ENCODE measurements at places on chromosomes 16 and 17.

- no peak for DNase-seq
These were observed 46.5 kb upstream of the CPNE2 start for GRCh38 chr16:57045694-57046381.

DNA sequence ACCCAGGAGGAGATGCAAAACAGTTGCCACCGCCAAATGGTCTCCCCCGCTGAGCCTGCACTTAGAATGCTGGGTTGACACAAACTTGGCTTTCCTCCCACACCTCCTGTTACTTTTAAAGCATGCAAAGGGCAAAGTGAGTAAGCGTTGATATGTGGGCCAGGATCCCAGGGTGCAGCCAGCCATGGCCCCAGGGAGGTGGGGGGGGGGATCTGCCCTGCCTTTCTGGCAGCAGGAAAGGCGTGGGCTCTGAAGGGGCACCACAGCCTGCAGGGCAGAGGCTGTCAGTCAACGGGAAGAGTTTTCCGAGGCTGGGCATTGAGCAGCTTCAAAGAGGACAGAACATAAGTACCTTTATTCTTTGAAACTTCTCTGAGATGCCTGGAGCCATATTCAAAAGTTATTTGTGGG lies 142.3 kb downstream of the ABCC12 start:
- DNase-seq: no peak

- no peak for DNase-seq
These were observed 224.5 kb upstream of the PSMD7 start for GRCh38 chr16:74071996-74072535.

GRCh38 chr17:71237903-71238538 lies 882.8 kb upstream of the SOX9 start:
- no peak for DNase-seq

DNA sequence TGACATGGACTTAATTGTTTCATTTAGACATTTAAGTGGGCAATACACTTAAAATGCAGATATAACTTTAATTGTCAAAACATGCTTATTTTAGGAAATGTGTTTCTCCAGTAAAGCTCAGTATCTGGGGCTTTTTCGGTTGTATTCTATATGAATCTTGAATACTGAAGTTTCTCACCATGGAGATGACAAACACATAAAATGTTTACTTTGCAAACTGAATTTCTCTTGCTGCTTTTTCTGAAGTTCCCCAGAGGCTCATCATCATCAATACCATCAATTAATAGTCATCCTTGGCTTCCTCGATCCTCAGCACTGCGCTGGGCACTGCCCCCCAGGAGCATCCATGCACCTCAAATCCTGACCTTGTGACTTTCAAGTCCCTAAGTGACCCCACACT lies 227.3 kb downstream of the WWOX start:
- DNase-seq: no peak

DNA sequence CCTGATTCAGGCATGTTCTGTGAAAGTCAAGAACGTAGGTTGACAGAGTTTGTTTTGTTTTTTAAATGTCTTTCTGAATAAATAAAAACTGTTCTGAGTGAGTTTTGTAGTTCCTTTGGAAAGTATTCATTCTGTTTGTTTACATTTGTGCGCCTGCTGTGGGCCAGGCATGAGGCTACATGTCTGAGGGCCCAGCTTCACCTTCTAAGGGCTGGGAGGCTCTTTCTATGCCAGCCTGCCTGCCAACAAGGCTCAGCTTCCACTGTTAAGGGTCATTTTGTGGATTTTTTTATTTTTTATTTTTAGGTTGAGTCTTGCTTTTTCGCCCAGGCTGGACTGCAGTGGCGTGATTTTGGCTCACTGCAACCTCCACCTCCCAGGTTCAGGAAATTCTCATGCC lies 6.1 kb downstream of the WWOX start:
- DNase-seq: no peak

DNA sequence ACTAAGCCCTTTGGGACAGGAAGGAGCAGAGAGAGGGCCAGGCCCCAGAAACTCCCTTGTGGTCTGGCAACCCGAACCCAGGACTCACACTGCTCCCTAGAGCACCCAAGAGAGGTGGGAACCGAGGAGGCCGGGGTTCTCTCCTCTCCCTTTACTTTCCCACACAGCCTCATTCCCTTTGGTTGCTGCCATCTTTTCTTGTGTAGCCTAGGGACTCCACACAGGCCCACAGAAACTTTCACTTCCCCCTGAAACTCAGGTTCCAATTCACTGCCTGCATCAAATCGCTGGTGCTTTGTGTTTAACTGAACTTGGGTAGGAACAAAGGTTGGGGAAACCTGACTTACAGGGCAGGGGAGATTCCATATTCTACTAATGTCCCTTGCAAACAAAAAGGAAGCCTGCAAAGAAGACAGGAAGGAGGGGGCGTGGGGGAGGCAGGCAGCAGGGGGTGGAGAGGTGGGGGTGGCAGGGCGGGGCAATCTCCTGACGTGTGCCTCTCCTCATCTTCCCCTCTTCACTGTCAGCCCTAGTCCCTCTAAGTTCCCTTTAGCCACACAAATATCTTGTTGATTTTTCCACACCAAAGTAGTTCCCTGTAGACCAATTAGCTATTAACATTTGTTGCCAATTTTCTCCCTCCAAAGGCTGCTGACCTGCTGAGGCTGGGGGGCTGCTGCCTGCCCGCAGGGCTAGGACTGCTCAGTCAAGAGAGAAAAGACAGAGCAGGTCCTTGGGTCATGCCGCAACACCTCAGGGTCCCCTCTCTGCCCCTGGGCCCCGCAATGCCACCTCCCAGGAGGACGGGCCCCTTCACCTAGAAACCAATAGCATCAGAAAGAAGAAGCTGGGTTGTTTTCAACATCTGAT lies 8.0 kb downstream of the ST3GAL2 start:
- DNase-seq: no peak

- DNase-seq: no peak
These were observed 40.2 kb downstream of the FOXK2 start for GRCh38 chr17:82559566-82560251.

DNA sequence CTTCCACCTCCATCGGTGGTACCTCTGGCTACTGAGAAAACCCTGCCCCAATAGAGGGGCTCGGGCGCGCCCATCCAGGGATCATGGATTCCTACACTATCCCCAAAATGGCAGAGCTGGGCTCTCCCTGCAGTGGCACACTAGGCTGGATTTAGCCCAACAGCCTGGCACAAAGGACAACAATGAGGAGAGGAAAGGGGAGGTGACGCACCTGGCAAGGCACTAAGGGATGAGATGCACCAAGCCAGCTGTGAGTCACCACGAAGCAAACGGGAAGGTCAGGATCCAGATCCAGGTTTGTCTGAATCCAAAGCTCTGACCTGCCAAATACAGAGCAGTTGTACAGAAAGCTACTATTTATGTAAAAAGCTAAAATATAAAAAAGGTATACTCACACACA lies 18.1 kb downstream of the UBE2O start:
- no peak for DNase-seq

- no peak for DNase-seq
These were observed 578 bp downstream of the RAC3 start for GRCh38 chr17:82031885-82032627.

GRCh38 chr17:17790637-17791464 lies 45.9 kb downstream of the SREBF1 start:
- DNase-seq: no peak

DNA sequence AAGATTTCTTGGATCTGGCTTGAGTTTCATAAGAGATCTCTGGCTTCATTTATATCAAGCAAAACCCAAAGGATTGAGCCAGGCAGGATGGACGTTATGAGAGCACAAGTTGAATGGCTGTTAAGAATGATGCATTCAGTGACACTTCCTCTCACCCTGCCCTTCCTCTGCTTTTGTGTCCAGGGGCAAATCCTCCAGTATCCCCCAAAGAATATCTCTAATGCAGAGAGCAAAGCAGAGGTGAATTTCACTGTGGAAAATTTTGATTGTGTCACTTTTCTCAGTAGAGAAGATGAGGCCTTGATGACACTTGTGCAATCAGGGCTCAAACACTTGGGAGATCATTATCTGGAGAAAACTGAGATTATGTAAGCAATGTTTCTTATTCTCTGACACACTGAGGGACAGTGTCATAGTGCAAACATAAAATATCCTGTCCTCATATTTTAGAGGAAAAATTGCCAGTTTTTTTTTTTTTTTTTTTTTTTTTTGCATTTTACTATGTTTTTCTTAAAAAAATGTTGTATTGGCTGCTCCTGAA lies 25.3 kb downstream of the MARCHF10 start:
- DNase-seq: no peak

- no peak for DNase-seq
These were observed 12.8 kb upstream of the CCL8 start for GRCh38 chr17:34306466-34306865.

- DNase-seq: no peak
These were observed 18.6 kb downstream of the IGFBP4 start for GRCh38 chr17:40461732-40462342.

GRCh38 chr16:49918257-49918656 lies 62.3 kb upstream of the ZNF423 start:
- no peak for DNase-seq

DNA sequence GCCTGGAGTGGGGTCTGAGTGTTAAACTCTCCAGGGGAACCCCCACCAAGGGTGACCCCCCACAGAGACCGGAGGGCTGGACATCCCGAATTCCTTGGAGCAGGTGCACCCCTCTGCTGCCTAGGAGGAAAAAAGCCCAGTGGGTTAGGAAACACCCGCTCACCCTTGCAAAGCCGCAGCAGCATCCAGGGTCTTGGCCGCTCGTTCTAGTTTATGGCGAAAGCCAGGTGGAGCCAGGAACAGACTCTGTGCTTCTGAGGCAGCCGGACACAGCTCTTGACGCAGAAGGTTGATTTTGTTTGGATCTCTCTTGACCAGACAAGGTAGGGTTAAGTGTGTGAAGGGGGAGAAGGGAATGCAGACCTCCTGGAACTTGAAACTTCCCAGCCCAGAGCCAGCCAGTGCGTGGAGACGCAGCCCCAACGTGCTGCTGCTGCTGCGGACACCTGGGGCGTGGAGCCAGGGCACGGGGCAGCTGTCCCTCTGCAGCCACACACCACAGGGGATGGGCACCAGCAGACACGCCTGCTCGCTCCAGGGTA lies 154.5 kb downstream of the LAT start:
- no peak for DNase-seq

DNA sequence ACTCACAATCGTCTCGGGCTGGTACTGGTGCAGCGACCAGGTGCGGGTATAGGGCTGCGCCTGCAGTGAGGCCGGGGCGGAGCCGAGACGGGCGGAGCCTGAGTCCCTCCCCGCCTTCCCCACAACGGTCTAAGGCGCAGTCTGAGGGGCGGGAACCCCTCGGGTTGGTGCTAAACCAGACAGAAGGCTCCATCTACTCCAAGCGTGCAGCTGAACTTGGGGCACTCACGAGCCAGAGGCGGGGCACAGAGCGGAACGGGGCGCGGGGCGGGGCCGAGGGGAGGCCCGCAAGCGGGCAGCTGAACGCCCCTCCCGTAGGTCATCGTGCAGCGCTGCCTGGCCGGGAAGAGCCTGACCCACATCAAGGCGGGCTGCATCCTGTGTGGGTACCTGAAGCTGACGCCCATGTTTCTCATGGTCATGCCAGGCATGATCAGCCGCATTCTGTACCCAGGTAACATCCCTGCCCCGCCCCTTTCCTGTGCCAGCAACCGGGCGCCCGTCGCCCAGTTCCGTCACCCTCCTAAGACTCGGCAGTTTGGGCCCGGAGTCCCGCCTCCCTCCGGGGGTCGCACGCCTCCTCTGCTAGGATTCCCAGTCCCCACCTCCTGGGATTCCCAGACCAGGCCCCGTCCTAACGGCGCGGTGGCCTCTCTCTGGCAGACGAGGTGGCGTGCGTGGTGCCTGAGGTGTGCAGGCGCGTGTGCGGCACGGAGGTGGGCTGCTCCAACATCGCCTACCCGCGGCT lies 5.0 kb downstream of the SLC5A2 start:
- peak; percentile 33 for DNase-seq

- no peak for DNase-seq
These were observed 25.3 kb downstream of the CYLD start for GRCh38 chr16:50767197-50767596.

GRCh38 chr17:737561-738113 lies 5.2 kb downstream of the TLCD3A start:
- no peak for DNase-seq

- DNase-seq: no peak
These were observed 56.3 kb upstream of the CBFA2T3 start for GRCh38 chr16:89033304-89033703.

GRCh38 chr17:31820691-31821435 lies 38.2 kb downstream of the COPRS start:
- no peak for DNase-seq

DNA sequence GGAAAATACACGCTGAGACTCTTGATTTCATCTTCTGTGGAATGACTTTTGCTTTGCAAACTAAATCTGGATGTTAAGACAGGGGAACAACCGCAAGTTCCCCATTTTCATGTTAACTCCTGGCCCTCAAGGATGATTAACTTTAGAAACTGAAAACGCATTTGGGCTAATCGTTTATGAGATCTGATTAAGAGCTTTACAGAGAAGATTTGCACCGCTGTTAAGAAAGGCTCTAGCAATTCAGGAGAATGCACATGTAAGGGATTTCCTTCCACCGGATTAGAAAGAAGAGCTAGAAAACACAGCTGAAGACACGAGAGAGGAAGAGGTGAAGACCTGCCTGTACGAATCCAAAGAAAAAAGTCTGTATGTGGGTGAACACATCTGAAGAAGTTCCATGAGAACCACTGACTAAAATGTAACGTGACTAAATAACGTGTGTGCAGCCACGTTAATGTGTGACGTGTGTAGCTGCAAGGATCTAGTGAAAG lies 106.4 kb downstream of the YPEL2 start:
- no peak for DNase-seq
